ENCODE measurements at places on chromosomes 4 and X.

- no peak for DNase-seq
Observed at GRCh38 chr4:129131343-129131742, 35.4 kb downstream of the C4orf33 start.

- no peak for DNase-seq
Observed at GRCh38 chr4:12411072-12411471, 982.4 kb upstream of the HS3ST1 start.

DNA sequence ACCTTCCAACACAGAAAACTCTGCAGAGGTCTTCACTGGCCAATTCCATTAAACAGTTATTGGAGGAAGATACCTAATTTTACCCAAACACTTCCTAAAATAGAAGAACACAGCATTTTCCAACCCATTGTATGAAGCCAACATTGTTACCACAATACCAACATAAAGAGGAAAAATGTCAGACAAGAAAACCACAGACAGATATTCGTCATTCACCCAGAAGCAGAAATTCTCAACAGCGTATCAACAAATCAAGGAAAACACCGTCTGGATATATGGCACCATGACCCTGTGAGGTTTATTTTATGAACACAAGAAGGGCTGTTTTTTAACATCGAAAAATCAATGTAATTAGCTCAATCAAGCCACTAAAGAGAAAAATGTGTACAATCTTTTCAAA is 255.6 kb downstream of the ASMT start:
- no peak for DNase-seq

DNA sequence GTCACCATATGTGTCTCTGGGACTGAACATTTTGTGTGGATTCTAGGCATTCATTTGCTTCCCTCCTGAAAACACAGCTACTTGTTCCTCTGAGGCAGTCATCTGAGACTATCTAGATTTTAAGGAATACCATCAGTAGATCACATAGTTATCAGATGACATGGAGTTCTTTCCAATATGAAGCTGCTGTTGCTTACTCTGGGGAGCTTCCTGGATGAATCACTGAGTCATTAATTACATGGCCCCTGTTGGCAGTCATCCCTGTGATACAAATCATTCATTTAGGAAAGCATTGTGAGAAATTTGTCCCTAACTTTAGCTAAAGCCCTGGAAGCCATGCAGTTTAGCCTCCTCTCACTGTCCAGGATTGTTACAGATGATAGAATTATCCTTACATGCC is 98.2 kb upstream of the ARSJ start:
- DNase-seq = peak; percentile 96

DNA sequence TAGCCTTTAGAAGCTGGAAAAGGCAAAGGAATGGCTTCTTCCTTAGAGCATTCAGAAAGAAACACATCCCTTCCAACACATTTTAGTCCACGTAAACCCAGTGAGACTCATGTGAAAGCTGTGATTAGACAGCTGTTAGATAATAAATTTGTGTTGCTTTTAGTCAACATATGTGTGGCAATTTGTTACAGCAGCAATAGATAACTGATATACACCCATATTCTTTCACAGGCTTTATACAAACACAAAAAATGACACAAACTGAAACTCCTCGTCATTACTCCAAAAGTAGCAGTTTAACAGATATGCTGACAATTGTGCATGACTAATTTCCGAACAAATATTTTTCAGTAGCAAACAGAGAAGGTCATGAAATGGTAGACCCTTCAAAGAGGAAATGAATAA is 65.3 kb downstream of the ANTXR2 start:
- DNase-seq = no peak

DNA sequence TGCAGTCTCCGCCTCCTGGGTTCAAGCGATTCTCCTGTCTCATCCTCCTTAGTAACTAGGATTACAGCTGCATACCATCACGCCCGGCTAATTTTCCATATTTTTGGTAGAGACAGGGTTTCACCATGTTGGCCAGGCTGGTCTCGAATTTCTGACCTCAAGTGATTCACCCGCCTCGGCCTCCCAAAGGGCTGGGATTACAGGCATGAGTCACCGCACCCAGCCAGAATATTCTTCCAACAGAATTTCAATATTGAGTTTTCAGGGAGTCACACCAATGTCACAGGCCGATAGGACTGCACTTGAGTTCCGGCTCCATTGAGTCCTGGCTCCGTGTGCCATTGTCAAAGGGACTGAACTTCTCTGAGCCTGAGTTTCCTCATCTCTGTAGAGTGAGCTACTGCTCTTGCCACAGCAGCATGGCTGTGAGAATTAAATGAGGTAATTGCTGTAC is 82.9 kb downstream of the CLCN4 start:
- peak; percentile 86 for DNase-seq

GRCh38 chrX:30657196-30658161 is 4.3 kb downstream of the GK start:
- DNase-seq = peak; percentile 17

- no peak for DNase-seq
Observed at GRCh38 chrX:37783305-37783704, 3.4 kb downstream of the CYBB start.

- DNase-seq = peak; percentile 94
Observed at GRCh38 chr4:182929296-182929695, 12.1 kb upstream of the DCTD start.

GRCh38 chr4:127631420-127631819 is 1.3 kb upstream of the INTU start:
- DNase-seq = peak; percentile 40

DNA sequence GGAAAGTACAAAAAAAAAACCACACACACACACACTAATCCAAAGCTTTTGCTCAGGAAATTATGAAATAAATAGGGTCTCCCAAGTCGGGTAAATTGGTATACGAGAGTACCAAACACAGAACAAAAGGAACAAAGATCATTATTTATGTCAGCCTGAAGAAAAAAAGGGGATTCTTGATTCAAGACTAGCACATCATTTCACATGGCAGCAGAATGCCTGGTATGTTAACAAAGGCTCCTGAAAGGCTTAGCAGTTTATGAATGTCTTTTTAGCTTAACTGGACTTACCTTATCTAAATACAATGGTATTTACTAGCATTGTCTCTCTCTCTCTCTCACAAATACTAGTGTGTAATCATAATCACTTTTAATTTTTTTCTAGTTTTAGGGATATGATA is 11.3 kb downstream of the RAP2C start:
- no peak for DNase-seq

DNA sequence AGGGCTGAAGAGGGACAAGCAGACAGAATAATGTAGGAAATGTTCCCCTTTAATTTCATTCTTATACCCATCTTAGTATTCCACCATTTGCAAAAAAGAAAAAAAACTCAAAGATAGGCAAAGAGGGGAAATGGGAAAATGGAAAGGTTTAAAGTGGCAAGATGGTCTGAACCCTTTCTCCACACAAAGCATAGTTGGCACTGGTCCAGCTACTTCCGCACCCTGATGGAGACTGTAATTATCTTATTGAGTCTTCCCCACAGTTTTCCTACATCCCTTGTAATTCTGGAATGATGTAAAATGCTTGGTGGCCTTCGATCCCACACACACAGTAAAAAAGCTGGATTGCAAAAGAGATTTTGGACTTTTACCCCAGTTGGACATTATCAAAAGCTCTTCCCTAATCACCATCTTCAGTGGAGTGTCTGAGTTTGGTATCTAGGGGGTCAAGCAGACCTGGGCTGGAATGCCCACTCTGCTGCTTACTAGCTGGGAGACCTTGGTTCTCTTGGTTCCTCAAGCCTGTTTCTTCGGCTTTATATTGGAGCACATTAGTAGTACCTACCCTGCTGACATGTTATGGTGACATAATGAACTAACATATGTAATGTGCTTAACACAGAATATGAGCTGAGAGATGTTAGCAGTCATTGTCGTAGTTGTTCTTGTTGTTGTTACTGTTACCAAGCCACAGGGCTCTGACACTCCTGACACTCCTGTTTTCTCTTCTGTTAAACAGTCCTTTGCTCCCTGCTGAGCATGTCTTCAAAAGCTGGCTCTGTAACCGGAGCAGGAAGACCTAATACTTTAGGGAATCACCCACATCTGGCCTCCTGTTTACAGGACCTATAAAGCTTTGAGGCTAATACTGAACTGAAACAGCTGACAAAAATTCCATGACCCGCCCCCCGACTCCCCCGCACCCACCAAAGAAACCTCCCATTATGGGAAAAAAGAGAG is 4.7 kb downstream of the SRPX2 start:
- DNase-seq = peak; percentile 81

- no peak for DNase-seq
Observed at GRCh38 chr4:153570228-153570973, 104.2 kb downstream of the TMEM131L start.

DNA sequence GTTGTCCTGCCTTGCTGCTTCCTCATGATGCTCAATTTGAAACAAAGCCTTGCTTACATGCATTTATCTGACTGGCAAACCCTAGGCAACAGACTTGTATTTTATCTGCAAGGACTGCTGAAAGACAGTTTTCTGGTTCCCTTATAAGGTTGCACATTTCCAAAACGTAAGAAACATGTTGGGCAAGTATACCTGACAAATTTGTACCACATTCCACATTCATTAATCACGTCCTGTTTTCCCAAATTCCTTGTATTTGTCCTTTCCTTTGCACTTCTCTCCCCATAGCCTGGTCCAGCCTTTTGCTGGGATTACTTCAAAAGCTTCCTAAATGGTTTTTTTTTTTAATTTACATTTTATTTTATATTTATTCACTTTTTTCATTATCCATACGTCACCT is 310.1 kb downstream of the PPP3CA start:
- DNase-seq = no peak

Data from fibroblast of skin of scalp (primary cell).